ENCODE measurements at places on chromosomes 6 and 20.

GRCh38 chr20:8152847-8153246 is 20.8 kb downstream of the PLCB1 start:
- DNase-seq, result no peak

- no peak for DNase-seq
These were observed 1950.9 kb upstream of the DEFB115 start for GRCh38 chr20:29306390-29307072.

DNA sequence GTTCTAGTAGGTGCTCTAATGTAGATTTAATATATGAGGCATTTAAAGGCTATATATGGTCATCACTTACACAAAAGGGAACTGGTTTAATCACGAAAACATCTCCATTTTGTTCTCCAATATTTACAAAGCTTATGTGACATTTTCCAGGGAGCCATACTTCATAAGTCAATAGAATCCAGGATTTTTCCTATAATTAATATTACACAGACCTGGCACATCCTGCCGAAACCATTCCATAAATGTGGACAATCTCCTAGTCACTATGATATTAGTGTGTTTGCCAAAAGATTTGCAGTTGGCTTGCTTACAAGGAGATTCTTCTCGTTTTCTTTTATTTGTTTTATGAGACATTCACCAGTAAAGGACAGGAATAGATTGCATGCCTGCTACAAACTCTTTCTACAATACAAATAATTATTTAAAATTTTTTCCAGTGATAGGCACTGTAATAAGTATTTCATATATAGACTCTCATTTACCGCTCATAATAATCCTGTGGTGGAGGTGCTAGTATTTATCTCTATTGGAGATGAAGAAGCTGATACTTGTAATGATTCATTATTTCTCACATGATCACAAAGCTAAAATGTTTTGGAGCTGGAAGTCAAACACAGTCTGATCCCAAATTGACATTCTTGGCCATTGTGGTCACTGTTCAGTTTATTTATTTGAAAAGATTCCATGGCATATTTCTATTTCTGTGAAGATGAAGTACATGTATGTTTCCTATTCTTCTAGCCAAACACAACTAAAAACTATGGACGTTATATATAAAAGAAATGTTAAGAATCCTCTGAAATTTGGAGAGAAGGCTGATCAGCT is 597.0 kb downstream of the HTR1B start:
- DNase-seq, result no peak

GRCh38 chr6:25013246-25013645 is 77.5 kb upstream of the RIPOR2 start:
- no peak for DNase-seq

- peak; percentile 21 for DNase-seq
These were observed 523 bp downstream of the TMEM30A start for GRCh38 chr6:75283907-75284631.

DNA sequence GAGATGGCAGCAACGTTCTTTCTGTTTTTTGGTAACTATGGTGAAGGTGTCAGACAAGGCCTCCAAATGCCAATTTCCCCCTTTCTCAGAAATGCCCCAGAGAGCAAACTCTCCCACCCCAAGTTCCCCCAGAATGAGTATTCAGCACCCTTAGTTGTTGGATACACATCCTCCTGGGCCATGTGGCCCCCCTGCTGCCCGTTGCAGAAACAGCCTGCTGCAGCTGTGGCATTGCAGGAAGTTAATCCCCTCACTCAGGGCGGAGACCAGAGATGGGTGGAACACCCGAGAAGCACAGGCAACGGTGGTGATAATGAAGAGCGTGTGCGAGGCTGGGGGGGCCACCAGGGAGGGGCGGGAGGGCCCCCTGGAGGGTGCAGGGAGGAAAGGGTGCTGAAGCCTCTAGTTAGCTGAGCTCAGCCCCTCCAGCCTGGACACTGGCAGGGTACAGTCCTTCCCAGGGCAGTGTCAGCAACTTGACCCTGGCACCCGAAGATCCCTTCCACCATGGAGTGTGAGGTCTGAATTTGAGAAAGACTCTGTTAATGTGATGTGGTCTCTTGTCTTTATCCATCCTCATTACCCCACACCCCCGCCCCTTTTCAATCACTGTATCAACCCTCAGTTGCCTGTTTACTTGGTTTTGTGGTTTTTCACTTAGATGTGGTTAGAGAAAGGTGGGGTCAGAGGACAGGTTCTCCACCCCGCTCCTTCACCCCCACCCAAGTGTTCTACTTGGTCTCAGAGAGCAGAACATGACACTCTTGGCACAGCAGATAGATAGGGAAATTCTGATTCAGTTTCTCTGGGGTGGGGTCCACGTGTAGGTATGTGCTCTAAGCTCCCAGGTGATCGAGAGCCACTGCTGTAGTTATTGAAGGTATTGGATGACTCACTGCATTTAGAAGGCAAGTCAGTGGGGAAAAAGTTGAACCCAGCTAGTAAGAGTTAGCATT is 208.8 kb upstream of the SUPT3H start:
- DNase-seq, result no peak

DNA sequence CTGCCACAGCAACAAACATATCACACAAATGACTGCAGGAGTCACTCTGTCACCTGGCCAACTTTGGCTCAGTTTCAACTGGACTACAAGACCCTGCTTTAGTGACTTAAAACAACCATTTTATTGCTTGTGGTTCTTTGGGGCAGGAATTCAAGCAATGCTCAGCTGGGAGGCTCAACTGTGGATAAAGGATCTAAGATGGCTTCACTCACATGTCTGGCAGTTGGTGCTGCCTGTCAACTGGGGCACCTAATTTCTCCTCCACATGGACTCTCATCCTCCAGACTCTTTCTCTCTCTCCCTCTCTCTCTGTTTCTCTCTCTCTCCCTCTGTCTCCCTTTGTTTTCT is 2.8 kb upstream of the EPB41L2 start:
- no peak for DNase-seq

GRCh38 chr6:39079197-39080125 is 30.9 kb downstream of the GLP1R start:
- DNase-seq, result no peak

Data from small intestine (tissue), 16 donors.